ENCODE measurements at places on chromosomes 6 and 20.

DNA sequence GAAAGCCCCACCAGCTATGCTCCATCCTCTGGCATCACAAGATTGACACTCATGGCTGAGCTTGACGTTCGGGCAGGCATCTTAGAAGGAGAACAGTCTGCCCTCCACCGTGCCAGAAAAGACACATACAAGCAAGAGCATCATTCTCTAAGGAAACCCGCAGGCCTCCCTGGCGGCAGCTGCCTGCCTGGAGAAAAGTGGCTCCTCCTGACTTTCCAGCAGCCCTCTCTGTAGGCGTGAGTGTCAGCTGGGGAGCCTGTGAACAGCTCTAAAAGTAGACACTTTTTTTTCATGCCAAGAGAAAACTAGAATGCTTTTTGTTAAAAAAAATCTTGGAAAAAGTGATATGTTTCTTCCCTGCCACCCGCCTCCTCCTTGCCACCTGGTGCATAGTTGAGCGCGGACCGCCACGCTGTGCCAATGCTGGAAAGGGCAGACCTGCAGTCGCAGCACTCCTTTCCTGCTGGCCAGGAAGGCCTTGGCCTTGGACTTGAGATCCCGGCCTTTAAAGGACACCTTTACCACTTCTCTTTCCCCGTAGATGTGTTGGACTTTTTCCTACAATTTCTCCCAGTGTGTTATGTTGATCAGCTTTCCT, 29.7 kb upstream of the INSM1 start:
- no peak for DNase-seq

DNA sequence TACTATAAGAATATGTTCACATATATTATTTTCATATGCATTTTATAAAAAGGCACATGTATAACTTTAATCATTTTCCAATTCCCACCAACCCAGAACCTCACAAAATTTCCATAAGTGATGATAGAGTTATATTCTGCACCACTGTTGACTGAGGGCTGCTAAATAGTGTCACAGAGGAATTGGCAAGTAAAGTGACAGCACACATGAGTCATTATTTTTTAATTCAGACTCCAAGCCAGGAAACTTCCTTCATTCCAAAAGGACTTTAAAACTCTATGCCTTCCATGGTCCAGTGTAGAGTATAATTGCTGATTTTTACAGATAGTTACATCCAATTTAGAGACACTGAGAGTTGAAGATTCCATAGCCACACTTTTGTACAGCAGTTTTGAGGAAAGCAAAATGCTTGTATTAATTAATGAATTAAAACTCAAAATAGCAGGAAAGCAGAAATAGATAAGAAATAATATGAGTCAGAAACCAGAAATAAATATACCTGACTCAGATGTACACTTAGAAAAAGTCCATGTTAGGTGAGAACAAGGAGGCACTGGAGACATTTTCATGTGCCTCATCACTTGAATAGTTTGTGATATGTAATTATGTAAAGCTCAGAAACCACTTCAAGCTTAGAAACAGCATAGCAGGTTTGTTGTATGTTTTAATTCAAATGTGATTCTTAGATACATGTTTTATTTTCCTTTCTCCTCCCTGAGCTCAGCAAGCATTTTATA, 425.2 kb upstream of the OPRM1 start:
- no peak for DNase-seq

DNA sequence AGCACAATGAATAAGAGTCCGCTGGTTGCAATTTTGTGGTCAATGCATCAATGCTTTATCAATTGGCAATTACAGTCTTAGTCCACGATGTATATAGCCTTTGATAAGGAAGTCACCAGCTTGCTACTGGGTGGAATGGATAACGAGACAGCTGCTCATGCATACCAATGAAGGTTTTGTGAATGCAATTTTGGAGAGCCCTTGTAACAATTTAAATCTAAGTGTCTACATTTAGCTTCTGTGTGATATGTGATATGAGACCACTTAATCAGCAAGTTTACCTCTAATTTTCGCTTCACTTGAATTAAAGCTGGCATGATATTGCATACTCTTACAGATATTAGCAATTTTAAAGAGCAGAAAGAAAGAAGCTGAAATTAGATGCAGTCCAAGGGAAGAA, 543.9 kb downstream of the RNF144B start:
- DNase-seq, result no peak

GRCh38 chr6:154001494-154002285, 37.4 kb upstream of the OPRM1 start:
- DNase-seq, result no peak

DNA sequence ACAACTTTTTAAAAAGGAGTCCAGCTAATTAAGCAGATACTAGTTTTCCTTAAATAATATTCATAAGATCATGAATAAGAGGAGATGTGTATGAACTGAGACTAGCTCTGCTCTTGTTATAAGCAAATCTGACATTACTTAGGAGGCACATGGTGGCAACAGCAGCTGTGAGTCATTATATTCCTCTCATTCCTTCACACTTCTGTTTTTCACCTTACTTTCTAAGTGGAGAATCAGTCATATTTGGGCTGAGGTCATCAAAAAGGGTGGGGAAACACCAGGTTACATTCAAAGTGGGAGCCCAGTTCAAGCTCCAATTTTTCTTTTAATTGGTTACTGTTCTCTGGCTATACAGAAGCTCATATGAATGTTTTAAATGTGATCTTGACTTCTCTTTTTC, 6.0 kb upstream of the RIPPLY2 start:
- DNase-seq, result no peak

DNA sequence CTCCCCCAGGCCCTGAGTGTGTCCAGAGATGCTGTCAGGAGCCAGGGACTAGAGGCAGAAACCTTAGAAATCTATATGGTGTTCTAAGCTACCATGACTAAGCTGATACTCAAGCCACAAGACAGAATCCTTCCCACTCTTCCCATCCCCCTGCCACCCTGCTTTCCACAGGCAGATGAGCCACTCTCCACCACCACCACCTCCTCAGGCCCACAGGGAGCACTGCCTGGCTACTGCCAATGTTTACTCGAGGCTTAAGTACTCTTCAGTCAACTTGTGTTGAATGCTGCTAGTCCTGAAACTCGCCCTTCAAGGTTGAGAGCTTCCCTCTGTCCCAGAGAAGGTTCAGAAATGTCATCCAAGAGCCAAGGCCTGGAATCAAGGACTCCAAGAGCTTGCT, 56.2 kb downstream of the CENPW start:
- DNase-seq, result peak; percentile 2

DNA sequence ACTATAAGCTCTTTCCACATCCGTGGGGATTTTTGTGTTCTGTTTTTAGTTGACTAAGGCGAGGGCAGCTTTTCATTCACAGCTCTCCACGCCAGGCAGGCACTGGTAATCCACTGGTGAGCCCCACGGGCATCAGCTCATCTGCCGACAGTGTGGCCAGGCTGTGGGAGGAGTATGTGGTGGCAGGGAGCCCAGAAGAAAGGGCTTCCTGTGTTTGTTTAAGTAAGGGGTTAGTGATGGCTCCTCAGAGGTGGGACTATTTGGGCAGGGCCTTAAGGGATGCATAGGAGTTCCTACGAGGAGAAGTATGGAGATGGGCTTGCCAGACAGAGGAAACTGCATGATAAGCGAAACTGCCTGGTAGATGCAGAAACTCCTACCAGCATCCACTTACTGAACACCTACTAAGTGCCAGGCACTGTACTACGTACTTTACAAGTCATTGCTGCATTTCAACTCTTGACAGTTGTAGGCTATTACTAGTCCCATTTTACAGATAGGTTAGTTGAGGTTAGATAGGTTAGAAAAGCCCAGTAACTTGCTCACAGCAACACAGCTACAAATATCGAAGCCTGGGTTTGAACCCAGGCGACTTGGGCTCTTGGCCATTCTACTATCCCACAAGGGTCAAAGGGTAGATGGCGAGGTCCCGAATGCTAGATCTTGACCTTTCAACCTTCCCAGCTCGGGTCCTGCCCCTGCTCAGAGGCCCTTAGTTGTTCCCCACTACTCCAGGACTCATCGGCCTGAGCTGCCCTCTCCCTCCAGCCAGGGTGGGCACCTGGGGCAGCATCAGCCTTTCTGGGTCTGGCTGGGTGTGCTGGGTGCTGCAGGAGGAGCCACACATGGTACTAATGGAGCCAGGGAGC, 55.1 kb downstream of the CEBPB start:
- peak; percentile 41 for DNase-seq

- DNase-seq, result no peak
These were observed 101.2 kb upstream of the NT5E start for GRCh38 chr6:85348643-85349042.

DNA sequence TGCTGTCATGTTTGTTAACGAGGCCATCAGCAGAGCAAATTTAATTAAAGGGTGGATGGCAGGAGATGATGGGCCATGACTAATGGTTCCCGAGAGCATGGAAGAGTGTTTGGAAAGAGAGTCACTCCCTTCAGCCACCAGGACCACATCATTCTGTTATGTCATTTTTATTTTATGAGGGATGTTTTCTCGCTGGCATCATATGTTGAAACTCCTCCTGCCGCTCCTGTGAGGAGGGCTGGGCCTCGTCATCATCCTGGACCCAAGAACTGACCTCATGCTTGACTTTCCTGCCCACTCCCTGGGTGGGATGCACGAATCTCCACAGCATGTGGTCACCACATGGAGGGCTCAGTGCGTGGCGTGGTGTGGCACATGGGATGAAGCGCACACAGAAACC, 86.4 kb upstream of the FRMD1 start:
- DNase-seq, result peak; percentile 63

GRCh38 chr6:90478278-90478677, 108.6 kb downstream of the MAP3K7 start:
- no peak for DNase-seq

DNA sequence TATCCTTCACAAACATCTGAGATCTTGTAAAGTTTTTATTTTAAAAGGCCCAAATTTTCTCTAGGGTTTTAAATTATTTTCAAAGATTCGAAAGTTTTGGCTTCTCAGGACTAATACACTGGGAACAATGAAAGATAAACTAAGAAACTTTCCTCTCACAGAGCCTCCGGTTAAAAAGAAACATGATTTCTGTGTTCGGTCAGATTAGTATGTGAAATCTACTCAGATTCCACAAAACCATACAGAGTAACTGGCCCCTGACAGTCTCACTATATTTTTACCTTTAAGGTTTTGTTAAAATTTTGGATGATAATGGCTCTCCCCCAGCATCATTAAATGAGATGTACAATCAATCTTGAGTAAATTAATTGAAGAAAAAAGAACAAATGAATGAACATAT, 471.0 kb downstream of the COL12A1 start:
- DNase-seq, result no peak

GRCh38 chr6:48151142-48151541, 40.1 kb upstream of the PTCHD4 start:
- DNase-seq, result peak; percentile 59

DNA sequence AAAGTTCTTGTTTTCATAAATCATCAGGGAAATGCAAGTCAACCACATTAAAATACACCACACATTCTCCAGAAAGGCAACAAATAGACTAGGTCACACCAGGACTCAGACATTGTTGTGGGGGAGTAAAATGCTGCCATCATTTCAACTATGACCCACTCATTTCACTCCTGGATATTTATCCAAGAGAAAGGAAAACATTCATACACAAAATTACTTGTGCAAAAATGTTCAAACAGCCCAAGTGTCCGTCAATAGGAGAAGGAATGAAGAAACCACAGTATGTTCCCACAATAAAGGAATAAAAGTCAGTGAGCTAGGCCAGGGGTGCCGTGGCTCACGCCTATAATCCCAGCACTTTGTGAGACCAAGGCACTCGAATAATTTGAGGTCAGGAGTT, 81.5 kb upstream of the QKI start:
- no peak for DNase-seq

DNA sequence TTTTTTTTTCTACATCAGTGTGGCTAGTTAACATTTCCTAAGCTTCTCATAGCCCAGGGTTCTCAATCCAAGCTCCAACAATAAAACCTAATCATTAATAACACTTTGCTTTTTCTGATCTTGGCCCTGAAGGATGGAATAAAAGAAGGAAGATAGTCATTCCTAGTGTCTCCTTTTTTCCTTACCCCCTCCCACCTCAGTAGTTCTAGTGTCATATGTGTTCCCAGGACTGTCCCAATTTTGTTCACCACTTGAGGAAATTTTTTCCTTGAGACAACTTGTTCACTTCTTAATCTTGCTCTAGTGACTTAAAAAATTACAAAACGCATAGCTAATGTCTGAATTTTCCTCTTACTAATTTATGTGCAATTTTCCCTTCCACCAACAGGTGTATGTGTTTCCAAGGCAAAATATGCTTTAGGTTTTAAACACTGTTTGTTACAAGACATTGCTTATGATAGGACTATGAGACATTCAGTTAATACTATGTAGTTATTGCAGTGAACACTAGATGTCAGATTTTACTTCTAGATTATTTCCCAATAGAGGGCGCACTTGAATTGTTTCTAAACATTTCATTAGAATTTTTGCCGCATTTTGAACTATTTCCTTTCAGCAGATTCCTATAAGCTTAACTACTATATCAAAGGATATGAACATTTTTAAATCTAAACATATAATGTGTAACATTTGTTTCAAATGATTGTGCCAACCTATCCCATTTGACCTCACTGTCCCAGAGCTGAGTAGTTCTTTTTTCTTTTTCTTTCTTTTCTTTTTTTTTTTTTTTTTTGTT, 18.5 kb upstream of the C6orf141 start:
- DNase-seq, result peak; percentile 63

GRCh38 chr6:3843379-3844096, 5.6 kb upstream of the FAM50B start:
- DNase-seq, result no peak

- DNase-seq, result no peak
These were observed 22.1 kb downstream of the NUDT3 start for GRCh38 chr6:34370361-34370760.

DNA sequence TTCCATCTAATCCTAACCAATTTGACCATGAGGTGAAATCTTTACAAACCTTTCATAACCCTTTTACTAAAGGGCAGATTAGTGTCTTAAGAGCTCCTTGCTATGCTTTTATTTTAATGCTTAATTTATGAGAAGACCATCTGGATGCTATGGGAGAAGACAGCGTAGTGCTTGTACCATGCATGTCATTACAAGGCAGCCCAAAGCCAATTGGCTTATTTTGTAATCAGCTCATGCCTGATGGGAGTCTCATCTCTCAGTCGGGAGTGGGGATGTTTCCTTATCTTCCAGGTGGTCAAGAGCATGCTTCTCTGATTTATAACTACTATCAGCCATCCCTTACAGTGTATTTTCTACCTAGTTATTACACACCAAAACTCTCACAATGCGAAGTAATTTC, 304.7 kb downstream of the FARS2 start:
- DNase-seq, result no peak

DNA sequence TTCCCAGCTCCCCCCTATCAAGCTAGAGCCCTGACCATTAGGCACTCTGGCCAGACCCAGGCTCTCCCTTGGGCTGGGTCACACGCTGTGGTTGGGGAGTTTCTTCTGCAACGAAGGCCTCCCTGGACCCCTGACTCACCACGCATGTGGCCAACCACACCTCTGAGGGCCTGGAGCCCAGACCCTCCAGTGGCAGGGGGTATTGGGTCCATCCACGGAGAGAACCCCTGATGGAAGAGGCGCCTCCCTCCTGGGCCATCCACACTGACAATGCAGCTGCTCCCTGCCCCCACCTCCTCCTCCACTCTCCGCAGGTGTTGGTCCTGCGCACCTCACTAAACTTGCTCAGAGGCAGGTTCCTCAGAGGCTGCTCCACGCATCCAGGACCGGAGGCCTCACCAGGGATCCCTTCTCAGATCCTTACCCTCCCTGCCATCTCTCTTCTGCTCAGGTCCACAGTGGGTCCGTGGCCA, 125.4 kb downstream of the RNASET2 start:
- DNase-seq, result no peak
